ENCODE measurements at places on chromosomes 3 and 15.

GRCh38 chr3:46748170-46748569 is 30.5 kb upstream of the PRSS50 start:
- DNase-seq: no peak

- DNase-seq: no peak
These were observed 289.0 kb downstream of the SLC9A9 start for GRCh38 chr3:143559296-143559695.

GRCh38 chr15:89758283-89758682 is 7.2 kb upstream of the MESP1 start:
- DNase-seq: no peak

DNA sequence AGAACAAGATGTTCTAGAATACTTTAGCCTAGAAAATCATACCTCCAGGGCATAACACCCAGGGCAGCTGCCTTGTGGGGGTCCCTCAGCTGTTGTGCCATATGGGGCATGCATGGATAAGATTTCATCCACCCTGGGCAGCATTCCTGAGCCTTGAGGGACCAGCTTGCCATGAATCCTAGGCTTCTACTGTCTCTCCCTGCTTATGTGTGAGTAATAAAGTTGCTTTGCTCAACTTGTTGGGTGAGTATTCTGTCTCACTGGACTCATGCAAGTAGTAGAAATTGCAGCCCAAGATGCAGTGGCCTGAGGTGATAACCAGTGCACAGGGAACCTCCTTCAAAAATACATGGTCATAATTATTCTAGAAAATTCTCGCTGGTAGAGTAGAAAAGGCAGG is 52.1 kb upstream of the EPHB1 start:
- DNase-seq: no peak

DNA sequence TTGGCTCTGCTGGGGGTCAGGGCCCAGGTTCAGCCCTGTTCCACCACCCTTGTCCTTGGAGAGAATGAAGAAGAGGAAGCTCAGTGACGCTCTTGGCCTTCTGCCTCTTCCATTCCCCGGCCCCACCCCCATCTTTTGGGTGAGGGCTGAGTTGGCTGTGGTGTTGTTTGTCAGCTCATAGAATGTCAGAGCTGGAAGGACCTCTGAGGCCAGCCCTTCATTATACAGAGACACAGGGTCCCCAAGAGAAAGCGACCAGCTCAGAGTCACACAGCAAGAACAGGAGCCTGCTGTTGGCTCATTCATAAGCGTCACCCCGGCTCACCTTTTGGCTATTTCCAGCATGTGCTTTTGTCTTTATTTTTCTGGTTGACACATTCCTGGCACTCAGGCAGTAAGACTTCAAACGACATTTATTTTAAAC is 68.2 kb downstream of the AAGAB start:
- no peak for DNase-seq

GRCh38 chr3:42205800-42206514 is 60.0 kb downstream of the CCK start:
- DNase-seq: no peak

GRCh38 chr15:58387130-58387529 is 44.7 kb upstream of the LIPC start:
- no peak for DNase-seq

All from HEK293T (cell line).